ENCODE measurements at places on chromosomes 4 and X.

DNA sequence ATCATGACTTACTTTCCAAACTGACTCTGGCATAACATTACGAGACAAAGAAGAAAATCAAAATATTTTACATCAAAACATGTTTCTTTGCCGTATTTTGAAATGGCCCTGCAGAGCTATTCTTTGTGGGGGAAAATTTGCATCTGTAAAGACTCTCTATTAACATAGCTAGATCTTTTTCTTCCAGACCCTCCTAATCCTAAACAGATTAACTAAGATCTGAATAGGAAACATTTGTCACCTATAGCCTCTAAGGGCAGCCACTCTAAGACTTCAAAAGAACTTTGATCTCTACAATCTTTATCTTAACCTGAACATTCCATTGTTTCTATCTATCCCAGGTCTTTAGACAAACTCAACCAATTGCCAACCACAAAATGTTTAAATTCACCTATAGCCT, 176.6 kb upstream of the CENPE start:
- no peak for DNase-seq

- DNase-seq: no peak
Observed at GRCh38 chrX:27924261-27924660, 57.0 kb downstream of the DCAF8L1 start.

DNA sequence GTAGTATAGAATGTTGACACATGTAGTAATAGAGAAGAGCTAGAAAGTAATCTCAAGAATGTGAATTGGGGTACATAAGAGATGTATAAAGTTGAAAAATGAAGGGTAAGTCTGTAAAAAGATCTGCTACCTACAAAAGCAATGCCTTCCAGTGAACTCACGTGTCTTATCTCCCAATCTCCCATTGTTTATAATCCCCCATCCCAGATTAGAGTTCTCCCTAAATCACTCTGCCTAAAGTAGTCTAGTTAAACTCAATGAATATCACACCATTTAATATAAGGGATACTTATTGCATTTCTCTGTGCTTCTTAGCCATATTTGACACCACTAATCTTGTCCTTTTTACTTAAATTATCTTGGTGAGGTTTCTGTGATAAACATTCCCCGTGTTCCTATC, 6.6 kb downstream of the TECRL start:
- DNase-seq: no peak

DNA sequence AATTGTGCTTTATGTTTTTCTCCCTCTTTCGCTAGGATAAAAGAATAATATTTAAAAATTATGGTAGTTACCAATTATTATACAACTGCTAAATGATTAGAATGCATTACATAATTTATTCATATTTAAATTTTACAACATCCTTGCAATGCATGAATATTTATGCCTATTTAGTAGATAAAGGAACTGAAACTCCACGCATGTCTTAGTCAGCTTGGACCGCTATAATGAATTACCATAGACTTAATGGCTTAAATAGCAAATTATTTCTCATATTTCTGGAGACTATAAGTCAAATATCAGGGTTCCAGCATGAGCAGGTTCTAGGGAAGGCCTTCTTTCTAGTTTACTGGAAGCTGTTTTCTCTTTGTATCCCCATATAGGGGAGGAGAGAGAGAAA, 1555.4 kb upstream of the ADGRL3 start:
- DNase-seq: no peak

GRCh38 chrX:106415276-106415895, 196.4 kb upstream of the RADX start:
- DNase-seq: no peak

- DNase-seq: no peak
Observed at GRCh38 chr4:158770671-158771070, 1.8 kb downstream of the FNIP2 start.

GRCh38 chr4:15075875-15076274, 73.6 kb downstream of the CPEB2 start:
- no peak for DNase-seq

GRCh38 chr4:37225778-37226177, 18.8 kb upstream of the NWD2 start:
- DNase-seq: no peak
